Astrocyte of the hippocampus (primary cell): ENCODE measurements at places on chromosomes 12 and 14.

DNA sequence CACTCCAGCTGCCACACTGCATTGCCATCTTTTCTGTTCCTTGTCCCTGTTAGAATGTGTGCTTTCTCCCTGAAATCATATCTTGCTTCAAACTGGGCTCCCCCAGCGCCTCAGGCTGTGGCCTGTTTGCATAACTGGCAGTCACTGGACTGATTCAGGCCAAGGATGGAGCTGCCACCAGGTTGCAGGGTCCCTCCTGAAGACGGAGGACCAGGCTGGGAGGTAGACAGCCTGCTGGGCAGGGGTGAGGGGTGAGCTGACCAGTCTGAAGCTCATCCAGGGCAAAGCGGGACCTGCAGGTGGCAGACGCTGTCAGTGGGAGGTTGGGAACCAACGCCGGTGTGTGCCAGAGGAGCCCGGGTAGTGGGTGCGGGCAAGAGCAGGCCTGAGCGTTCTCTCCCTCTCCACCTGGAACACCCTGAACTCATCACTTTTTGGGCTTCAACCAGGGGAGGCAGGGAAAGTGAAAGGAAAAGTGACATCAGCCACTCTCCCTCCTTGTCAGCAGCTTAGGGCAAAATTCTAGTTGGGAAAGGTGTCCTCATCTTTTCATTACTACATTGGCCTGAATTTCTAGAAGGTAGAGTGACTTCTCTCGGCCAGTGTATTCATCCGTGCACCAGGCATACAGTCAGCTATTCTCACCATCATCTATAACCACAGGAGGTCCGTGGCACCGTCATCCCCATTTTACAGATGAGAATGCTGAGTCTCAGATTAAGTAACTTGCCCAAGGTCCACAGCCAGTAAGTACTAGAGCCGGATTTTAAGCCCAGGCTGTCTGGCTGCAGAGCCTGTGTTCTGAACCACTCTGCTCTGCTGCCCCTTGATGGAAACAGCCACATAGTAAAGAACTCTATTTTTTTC lies 219.1 kb downstream of the SLC41A2 start:
- DNase-seq: no peak

DNA sequence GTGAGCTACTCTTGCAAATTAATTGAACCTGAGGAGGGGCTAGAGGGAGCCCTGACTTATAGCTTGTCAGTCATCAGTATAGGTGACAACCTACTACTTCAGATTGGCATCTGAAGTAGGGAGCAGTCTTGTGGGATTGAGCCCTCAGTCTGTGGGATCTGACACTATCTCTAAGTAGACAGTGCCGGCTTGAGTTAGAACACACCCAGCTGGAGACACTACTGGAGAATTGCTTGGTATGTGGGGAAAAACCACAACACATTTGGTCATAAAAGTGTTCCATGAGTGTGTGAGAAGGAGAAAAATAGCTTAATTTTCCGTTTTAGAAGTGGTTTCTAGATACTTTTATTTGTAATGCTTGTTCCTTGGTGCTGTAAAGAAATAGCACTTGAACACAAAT lies 30.5 kb upstream of the DDHD1 start:
- no peak for DNase-seq

DNA sequence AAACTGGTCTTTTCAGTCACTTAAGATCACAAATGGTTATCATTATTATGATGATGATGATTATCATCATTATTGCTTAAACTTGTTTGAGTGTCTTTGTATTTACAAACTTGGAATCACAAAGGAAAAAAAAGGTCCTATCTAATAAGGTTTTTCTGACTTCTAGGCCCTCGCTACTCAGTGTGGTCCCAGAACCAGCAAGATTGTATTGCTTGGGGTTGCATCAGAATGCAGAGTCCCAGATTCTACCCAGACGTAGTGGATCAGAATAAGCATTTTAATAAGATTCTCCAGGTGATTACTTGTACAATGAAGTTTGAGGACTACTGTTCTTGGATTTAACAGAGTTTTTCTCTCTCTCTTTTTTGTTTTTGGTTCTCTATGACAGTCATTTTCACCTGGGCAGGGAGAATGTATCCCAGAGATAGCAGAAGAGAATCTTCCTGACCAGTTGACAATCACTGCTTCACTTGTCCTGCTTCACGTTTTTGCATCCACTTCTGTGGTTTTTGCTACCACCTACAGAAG lies 29.3 kb upstream of the PPP1R12A start:
- no peak for DNase-seq

DNA sequence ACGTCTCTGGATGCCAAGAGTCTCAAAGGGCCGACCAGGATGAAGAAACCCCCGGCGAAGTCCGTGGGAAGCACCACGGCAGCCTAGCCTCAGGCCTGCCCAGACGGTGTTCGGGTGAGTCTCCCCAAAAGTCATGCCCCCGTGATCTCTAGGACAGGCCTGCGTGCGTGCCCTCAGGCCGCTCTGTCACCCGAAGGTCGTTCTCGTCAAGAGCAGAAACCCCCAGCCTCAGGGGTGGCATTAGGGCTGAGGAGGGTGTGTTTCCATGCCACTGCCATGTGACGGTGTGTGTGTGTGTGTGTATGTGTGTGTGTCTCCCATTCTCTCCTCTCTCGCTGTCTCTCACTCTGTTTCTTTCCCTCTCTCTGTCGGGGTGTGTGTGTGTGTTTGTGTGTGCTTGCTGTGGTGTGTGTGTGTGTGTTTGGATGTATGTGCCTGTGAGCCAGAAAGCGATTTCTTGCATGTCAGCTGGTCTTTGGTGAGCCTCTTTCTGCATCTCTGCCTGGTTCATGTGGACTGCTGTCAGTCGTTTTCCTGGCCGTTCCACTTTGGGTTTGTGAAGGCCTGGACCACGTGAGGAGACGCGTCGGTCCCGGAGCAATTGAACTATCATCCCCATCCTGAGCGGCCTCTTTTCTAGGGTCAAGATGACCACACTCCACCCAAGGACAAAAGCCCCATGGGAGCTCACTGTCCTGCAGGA lies 772.5 kb upstream of the ALG10B start:
- DNase-seq: no peak

GRCh38 chr14:105449276-105450122 lies 25.1 kb upstream of the CRIP2 start:
- DNase-seq: no peak

- DNase-seq: no peak
These were observed 55.8 kb downstream of the CCDC85C start for GRCh38 chr14:99548255-99548654.

- peak; percentile 5 for DNase-seq
These were observed 492.2 kb downstream of the FLRT2 start for GRCh38 chr14:86022031-86022629.

DNA sequence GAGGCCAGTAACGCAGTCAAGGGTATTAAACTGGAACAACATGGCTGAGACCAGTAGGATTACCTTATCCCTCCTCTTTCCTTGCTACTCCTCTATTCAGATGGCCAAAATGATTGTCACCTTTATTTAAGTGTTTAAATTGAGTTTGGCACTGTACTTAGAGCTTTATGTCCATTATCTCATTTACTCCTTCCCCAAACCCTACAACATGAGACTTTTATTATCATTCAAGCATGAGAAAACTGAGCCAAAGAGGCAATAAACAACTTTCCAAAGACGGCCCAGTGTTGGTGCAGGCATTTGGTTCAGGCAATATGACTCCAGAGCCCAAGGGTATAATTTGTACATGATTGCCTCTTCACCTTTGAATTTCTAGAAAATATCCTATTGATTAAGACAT lies 370.9 kb upstream of the KITLG start:
- DNase-seq: no peak

DNA sequence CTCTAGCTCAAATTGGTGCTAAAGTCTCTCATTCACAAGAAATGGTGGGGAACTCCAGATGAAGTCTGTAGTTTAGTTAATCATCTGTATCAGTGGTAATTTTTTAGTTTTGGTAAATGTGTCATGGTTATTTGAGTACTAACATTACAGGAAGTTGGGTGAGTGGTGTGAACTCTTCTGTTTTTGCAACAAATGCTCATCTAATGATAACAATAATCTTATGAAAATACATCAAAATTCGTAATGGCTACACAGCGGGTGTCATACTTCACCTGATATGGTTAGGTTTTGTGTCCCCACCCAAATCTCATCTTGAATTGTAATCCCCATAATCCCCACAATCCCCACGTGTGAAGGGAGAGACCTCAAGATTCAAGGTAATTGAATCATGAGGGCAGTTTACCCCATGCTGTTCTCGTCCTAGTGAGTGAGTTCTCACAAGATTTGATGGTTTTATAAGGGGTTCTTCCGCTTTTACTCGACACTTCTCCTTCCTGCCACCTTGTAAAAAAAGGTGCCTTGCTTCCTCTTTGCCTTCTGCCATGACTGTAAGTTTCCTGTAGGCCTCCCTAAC lies 209.3 kb upstream of the FOXN3 start:
- no peak for DNase-seq

GRCh38 chr14:100529561-100530031 lies 57.6 kb downstream of the BEGAIN start:
- DNase-seq: peak; percentile 0

- DNase-seq: no peak
These were observed 79.6 kb upstream of the PSMA6 start for GRCh38 chr14:35212471-35213142.

DNA sequence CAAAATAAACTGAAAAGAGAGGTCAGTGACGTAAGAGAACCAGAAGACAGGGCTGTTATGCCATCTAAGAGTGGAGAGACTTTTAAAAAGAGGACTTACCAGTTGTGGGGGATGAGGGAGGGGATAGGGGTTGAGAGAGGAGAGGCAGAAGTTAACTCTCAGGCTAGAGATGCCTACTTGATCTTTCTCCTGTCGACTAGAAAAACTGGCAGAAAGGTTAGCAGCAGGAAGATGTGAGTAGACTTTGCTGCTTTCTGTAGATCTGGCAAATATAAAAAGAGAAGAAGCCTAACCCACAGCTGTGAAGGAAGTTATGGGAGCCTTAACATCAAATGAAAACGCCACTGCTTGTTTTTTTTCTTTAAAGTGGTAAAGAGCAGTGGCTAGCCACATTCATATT lies 10.7 kb downstream of the CREBL2 start:
- no peak for DNase-seq

DNA sequence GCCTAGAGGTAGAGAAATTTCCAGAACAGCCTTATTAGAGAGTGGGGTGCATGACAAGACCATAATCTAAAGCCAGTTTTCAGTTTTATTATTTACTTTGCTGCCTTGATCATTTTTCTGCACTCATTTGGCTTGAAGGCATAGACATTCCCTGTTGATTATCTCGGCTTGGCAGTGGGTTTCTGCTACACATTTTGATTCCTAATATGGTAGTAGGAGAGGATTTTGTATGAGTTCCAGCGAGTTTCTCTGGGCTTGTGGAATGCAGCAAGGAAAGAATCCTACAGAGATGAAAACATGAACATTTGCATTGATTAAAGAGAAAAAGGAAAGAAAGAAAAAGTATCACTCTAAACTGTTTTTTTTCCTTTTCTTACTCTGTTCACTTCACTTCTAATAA lies 281.2 kb downstream of the PAWR start:
- peak; percentile 92 for DNase-seq

DNA sequence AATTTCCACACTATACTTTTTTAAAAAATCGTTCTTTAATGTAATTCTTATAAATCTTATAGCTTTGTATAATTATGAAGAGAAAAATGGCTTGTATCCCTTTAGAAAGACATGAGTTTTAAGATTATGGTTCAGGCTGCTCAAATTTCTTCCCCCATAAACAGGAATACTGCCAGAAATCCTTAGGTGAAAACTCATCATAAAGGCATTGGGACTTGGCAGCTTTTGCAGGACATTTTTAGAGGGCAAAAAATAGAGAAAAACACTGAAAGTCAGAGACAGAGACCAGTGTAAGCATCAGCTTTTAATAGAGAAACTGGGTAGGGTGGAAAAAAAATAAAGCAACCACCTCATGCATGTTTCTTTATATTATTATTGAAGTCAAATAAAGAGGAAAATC lies 29.1 kb downstream of the LRRK2 start:
- peak; percentile 40 for DNase-seq

DNA sequence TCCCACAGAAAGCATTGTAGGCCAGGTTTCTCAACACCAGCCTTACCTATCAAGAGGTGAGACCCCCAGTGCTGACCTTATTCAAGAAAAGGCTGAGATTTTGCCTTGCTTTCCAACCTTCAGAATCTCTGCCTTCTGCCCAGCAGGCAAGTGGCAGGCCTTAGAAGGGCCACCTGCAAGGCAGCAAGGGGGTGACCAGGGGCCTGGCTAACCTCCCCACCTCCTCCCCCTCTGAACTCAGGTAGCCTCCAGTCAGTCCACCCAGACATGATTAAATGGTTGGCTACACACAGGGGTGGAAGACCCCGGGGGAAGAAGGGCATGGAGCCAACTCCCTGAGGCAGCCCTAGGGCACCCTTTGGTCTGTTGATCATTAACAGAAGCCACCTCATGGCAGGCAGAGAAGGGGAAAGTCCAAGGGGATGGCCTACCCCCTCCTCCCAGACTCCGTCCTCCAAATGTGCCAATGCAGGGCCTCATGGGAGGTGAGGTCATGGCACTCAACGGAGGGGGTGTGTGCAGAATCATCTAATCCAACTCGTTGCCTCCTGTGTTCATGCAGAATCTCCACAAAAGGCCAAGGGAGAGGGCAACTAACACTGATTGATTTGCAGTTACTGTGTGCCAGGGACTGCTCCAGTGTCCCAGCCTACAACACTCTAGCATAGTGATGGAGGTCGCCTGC lies 8.5 kb downstream of the ZFP36L1 start:
- peak; percentile 41 for DNase-seq

DNA sequence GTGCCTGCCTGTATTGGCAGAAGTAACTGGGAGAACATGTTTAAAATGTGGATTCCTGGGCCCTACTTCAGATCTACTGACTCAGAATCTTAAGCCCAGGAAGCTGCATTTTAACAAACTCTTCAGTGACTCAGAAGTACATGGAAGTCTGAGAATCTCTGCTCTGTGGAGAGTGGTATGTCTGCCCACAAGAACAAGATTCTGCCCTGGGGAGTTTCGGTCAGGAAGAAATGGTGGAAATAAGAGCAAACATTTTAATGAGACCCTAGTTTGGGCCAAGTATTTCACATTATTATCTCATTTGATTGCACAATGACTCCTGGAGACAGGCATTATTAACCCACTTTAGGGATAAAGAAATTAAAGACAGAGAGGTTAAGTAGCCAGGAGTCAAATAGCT lies 8.2 kb downstream of the ALDH1L2 start:
- peak; percentile 41 for DNase-seq
